ENCODE measurements at places on chromosomes 16 and 17.

GRCh38 chr16:54891346-54891745, 39.3 kb upstream of the IRX5 start:
- DNase-seq: no peak

DNA sequence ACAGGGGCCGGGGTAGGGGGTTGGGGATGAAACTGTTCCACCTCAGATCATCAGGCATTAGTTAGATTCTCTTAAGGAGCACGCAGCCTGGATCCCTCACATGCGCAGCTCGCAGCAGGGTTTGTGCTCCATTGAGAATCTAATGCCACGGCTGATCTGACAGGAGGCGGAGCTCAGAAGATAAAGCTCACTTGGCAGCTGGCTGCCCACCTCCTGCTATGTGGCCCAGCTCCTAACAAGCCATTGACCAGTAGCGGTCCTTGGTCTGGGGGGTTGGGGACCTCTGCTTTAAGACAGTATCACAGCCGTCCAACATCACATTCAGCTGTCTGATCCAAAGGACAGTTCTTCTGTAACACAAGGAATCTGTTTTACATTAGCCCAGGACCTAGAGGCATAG, 62.5 kb downstream of the SLC39A11 start:
- no peak for DNase-seq

DNA sequence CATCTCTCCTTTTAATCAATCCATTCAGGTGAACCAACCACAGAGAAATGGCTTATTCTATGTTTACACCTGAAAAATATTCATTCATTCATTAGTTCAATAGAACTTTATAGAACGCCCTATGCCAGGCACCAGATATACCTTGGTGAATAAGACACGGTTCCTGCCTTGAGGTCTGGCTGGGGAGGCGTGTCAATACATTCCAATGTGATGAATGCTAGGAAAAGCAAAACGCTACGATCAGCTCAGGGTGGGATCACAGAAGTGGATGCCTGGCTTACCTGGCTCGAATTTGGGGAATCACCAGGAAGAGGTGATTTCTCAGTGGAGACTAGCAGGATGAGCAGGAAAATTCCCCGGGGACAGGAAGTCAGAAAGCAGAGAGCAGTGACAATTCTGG, 17.5 kb upstream of the WFIKKN2 start:
- DNase-seq: no peak

- DNase-seq: no peak
Measured at GRCh38 chr17:61878984-61879612, 15.8 kb upstream of the BRIP1 start.

- DNase-seq: no peak
Measured at GRCh38 chr17:33499040-33499439, 205.9 kb upstream of the ASIC2 start.

GRCh38 chr16:1354815-1355540, 3.2 kb downstream of the GNPTG start:
- DNase-seq: no peak

GRCh38 chr16:54381601-54382313, 95.2 kb upstream of the IRX3 start:
- no peak for DNase-seq

- DNase-seq: no peak
Measured at GRCh38 chr16:58332997-58333700, 38.3 kb upstream of the PRSS54 start.

- DNase-seq: no peak
Measured at GRCh38 chr16:89923640-89924296, 626 bp downstream of the TUBB3 start.

GRCh38 chr16:88810912-88811768, 588 bp downstream of the APRT start:
- DNase-seq: peak; percentile 89

DNA sequence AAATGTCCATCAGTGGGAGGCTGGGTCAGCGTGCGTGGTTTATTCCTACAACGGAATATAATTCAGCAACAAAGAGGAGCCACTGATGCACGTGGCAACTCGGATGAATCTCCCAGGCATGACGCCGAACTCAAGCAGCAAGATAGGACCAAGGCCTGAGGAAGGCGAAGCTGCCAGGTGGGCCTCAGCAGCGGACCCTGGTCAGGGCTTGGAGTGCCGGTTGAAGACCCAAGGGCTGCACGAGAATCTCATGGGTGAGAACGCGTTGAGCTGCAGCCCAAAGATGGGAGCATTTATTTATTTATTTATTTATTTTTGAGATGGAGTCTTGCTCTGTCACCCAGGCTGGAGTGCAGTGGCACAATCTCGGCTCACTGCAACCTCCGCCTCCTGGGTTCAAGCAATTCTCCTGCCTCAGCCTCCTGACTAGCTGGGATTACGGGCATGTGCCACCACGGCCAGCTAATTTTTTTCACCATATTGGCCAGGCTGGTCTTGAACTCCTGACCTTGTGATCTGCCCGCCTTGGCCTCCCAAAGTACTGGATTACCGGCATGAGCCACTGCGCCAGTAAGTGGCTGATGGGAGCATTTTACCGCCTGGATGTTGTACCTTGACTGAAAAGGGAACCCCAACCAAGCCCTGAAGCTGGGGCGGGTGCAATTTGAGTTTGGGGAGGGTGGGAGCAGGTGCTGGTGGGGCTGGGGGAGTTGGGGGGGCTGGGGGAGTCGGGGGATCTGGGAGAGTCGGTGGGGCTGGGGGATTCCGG, 18.1 kb upstream of the BAHCC1 start:
- no peak for DNase-seq

DNA sequence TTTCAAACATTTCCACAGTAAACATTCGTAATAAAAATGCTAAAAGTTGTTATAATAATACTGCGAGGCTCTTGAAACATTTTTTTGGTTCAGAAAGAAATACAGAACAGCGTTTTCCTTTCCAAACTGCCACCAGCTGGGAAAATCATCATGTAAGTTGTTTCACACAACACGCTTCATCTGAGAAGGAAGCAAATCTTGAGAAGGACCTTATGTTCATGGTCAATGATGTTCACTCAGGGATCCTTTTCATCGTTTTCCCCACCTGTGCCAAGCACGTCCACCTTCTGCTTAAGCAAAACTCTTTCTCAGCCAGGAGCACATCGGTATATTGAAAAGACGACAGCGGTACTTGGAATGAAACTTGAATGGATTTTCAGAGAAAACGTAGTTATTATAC, 274.5 kb upstream of the ELAC2 start:
- DNase-seq: no peak

DNA sequence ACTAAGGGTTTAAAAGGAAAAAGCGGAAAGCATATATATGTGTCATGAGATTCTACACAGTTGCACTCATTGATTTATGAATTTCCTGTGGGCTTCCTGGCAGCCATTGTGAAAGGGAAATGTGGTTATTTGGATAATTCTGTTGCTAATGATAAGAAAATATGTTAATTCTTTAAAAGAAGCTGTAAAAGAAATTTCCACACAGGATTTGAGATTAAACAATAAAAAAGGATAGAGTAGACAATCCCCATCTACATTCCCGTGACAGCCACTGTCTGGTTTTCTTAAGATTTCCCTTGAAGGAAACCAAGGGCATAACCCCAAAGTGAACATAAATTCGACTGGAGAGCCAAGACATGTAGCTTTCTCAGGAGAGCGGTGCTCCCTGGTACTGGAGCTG, 397.5 kb downstream of the CPPED1 start:
- DNase-seq: no peak

DNA sequence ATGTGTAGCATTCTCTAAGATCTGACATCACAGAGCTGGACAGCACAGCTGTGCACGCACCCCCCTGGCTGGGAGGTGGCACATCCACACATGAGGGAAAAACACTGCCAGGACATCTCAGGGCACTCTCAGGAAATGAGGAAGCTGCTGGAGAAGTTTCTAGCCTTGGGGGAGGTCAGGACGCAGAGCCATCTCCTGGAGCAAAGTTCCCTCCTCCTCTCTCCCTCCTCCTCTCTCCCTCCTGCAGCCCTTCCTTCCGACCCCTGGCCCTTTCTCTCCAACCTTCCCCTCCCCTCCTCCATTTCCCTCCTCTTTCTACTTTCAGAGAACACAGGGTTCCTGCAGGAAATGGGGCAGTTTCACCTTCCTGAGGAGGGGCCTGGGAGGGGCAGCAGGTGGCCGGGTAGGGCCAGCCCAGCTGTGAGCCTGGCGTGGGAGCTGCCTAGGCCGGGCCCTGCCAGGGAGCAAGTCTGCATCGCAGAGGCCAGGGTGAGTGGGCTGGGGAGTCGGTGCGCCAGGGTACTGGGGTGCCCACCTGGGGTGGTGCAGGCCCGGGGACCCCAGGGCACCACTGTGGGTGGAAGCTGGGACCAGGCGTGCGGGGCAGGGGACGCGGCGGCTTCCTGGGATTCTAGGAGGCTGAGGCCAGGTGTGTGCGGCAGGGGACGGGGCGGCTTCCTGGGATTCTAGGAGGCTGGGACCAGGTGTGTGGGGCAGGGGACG, at the start of gene DPEP1:
Gene DPEP1 (plus strand): TSS at position 412 of the 723 bp plus-strand sequence. CDS start 16,769 bp downstream, outside the sequence.
- DNase-seq: no peak

- no peak for DNase-seq
Measured at GRCh38 chr16:15970743-15971439, 21.5 kb downstream of the ABCC1 start.

- no peak for DNase-seq
Measured at GRCh38 chr16:30009990-30010843, 610 bp downstream of the DOC2A start.

- DNase-seq: no peak
Measured at GRCh38 chr17:50768346-50768761, 1.0 kb upstream of the ANKRD40CL start.

- DNase-seq: no peak
Measured at GRCh38 chr16:55308973-55309372, 15.0 kb upstream of the IRX6 start.

DNA sequence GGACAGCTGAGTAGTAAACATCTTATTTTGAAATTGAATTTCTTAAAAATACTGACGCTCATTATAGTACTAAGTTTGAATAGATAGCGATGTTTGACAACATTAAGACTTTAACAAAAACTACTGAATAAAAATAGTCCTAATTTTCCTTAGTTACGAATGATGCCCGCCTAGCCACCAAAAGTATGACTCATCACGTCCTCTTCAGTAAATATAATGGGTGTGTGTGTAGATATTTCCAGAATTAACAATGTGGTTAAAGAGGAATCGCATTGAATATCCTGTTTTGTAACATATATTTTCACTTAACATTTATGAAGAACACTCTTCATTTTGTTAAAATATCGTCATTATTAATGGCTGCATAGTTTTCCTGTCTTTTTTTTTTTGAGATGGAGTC, 187.6 kb downstream of the MYO1D start:
- no peak for DNase-seq

DNA sequence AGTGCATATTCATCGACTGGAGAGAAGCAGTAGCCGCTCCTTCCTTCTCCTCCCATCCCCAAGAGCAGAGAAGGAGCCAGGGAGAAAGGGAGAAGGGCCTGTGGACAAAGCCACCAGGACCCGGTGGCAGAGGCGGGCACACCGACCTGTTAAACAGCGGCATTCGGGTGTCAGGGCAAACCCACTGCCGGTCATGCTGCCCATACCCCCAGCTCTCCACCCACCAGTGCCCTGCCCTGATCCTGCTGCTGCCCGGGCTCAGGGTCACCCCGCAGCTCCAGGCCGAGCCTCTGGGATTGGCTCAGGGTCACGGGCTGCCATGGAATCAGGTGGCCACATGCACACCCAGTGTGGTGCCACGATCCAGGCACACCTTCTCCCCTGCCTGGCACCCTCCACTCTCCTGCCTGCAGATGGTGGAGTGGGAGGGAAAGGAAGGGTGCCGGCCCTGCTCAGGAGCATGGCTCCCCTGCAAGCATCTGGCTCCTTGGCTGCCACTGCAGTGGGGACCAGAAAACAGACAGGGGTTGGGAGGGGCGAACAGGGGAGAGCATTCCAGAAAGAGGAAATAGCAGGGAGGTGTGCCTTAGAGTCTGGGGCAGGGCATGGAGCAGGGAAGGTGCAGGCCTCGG, 18.3 kb upstream of the RASD1 start:
- no peak for DNase-seq

DNA sequence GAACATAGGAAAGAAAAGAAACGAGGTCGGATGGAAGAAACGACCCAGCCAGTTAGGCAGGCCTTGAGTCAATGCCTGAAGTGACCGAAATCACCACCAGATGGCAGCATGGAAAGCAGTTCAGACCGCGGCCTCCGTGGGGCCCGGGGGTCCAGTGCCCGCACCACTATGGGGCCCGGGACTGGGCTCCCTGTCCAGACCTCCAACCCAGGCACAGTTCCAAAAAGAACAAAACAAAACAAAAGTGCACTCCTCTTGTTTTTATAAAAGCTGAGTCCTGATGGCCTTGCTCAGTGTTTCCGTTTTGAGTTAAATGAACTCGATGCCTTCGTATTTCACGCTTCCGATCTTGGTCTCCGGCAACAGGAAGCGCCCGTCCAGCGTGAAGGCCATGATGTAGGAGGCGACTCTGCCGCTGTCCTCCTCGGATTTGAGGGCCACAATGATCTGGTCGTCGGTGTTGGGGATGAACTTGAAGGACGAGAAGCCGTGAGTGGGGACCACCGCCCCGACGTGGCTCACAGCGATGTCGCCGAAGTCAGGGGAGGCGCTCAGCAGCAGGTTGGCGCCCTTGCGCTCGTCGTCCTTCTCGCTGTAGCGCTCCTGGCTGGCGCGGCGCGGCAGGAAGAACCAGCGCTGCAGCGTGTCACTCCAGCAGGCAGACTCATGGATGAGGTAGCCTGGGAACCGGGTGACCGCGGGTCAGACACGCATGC, 13.7 kb upstream of the LGALS3BP start:
- DNase-seq: peak; percentile 34

DNA sequence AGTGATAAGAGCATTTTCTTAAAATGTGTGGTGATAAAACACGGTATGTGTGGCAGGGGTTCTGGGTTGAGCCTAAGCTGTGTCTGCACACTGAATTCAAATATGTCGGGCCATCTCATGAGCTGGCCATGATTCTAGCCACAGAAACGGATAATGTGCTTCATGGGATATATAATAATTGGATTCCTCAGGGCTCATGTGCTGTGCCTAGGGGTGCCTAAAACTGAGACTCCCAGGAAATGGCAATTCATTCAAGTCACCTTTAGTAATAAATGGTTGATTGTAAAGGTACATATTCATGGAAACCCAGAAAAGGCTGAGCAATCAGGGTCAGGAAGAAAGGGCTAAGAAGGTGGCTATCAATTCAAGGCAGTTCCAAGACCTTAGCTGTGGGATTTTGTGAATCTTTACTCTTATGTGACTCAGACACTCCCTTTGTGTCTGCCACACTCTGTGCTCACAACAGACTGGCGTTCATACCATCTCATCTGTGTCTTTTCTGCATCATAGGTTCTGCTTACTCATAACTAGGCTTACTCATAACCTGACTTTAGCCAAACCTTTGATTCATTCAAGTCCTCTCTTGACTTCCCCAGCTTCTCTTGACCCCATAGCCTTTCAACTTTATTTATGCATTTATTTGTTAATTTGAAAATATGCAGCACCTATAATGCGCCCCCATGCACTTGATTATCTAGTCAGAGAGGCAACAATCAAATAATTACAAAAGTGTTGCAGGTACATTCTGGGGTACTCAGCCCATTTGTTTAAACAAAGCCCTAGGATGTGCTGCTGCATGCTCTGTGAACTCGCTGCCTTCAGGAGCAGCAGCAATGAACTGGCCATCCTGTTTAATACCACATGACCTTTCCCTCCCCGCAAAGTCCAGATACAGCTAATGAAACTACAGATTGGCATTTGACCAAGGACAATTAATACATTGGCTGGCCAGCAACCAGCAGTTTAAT, 28.4 kb upstream of the MED13 start:
- DNase-seq: peak; percentile 95

All from RKO (cell line).